ENCODE measurements at places on chromosomes 11 and 22.

GRCh38 chr11:73716153-73717056, 44.5 kb downstream of the RAB6A start:
- no peak for DNase-seq

DNA sequence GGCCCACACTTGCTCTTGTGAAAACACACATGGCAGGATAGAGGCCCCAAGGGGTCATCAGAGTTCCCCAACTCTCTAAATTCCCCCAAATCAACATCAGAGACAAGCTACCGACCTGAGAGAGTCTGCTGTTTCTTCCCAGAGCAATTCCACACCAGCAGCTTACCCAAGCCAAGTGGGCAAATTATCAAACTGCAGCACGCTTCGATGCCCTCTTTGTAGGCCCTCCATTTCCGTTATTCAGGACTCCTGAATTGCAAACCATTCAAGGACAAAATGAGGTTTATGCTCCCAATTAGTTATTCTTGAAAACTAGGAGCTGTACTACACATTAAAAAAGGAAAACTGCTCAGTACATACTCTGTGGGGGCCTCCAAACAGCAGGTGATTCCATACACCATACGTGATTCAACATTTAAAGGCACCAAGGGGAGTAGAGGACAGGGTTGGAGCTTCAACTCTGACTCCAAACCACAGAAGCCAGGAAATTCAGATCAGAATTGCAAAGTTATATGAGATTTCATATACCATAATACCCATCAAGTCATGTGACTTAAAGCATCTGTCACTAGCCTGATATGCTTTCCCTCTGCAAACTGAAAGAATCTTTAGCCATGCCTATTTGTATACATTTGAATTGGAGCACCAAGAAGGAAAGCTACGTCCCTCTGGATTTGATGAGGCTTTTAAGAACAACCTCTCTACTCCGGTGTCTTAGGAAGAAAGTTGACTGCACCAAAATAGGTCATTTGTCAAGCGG, 234.8 kb downstream of the CADM1 start:
- no peak for DNase-seq

DNA sequence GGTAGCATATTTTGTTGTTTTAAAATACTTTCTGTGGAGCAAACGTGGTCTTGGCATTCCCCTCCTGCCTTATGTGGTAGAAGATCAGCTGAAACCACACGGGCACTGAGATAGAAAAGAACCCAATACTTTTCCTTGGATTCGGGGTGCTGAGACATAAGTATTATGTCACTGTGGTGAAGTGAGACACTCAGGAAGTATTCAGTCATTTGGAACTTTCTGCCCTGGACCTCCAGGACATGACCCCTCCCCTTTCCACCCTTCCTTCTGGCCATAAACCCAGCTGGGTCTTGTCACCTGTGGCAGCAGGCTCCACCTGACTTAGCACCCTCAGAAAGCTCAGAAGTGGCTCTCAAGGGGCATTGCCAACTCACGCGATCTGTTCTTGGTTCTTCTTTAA, 123.4 kb downstream of the SWAP70 start:
- peak; percentile 31 for DNase-seq

GRCh38 chr22:43008509-43008908, 6.4 kb downstream of the PACSIN2 start:
- no peak for DNase-seq

DNA sequence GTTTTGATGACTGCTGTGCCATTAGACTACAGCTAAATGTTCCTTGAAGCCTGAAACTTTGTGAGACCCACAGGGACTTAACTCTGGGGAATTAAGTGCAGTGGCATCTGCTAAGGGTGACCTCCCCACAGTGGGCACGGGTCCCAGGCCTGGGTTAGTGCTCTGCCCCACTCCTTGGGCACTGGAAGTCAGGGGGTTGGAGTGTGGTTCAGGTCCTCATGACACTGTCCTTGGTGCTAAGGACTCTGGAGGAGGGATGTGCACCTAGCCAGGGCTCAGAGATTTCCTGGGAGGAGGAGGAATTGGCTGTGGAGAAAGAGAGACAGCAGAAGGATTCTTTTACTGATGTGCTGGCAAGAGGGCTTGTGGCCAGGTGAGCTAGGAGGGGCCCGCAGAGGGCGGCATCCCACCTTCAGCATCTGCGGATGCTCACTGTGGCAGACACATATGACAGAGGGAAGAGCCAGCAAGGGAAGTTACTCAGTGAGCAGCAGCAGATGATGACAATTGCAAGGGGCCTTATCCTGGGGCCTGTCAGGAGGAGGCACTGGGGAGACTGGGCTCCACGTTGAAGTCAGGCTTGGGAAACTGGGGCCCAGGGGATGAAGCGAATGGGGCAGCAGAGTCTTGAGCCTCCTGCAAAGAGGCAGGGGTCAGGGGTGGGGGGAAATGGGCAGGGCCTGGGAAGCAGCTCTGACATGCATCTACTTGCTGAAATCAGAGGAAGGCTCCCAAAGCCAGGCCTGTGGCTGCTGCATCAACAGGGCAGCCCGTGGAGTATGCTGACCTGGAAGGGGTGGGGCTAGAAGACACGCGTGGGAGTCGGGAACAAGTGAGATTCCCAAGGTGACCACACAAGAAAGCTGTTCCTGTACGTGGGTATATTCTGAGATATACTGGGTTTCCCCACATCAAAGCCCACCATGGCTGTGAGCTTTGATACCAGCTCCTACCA, 144.0 kb downstream of the MPPED1 start:
- DNase-seq: no peak

GRCh38 chr22:33569559-33569958, 350.7 kb downstream of the LARGE1 start:
- DNase-seq: no peak

DNA sequence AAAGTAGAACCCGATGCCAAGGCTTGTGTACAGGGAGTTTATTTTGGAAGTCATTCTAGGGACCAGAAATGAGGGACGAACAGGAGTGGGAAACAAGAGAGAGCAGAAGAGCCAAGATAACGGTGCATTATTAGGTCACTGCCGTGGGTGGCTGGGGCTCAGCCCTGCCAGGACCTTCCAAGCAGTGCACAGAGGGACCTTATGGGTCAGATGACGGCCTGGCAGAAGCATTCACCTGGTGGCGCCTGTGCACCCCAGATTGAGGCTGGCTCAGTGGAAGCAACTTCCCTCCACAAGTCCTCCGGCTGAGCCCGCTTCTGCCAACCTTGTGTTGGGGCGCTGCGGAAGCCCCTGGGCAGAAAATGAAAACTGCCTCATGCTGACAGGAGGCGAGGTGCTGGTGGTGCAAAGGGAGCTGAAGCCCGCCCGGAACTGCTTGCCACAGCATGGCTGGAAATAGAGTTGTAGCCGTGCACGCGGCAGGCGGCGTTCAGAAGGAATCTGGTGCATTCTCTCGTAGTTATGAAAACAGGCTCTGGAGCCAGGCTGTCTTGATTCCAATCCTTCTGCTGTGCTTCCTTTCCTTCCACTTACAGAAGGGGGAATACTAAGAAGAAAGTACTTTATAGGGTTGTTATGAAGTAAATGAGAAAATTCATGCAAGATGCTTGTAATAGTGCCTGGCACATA, 22.2 kb upstream of the TP53I11 start:
- DNase-seq: no peak

DNA sequence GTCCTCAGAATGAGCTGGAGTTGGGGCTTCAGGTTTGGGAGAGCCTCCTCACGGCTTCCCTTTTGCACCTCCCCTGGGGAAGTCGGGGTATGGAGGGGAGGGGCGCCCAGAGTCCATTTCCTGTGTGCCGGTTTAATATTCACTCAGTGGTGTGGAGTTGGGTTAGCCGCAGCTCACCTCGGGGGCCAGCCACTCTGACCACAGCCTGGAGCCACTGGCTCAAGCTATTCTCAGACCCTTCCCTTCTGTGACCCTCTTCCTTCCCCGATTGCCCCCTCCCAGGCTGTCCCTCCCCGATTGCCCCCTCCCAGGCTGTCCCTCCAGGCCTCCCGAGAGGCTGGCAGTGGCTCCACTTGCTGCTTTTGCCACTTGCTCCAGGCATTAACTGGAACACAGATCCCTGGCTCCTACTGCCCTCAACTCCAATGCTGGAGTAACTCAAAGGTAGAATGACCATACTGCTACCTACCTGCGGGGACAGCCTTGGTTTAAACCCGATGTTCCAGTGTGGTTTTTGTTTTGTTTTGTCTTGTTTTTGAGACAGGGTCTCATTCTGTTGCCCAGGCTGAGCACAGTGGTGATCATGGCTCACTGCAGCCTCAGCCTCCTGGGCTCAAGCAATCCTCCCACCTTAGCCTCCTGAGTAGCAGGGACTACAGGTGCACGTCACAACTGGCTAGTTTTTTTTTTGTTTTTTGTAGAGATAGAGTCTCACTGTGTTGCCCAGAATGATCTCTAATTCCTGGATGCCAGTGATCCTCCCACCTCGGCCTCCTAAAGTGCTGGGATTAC, 29.3 kb downstream of the RPUSD4 start:
- no peak for DNase-seq

- DNase-seq: no peak
Observed at GRCh38 chr22:30861688-30862552, 106.7 kb downstream of the MORC2 start.

- no peak for DNase-seq
Observed at GRCh38 chr11:10540546-10540914, 457 bp downstream of the RNF141 start.

DNA sequence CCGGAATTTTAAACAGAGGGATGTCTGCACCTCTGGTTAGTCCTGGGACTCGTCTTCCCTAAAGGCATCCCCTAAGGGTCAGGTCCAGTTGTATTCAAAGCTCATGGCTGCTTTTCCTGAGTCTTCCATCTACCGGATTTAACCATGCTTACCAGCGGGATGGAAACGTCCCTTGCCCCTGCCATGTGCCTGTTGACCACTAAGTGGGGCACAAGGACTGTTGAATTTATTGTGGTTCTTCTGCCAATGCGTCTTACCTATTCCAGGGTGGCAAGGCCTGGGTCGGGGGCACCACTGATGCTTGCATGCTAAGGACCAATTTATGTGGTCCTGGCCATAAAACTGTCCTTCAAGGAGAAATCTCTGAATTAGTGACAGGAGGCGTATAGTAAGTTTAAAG, 25.6 kb downstream of the ANKRD42 start:
- no peak for DNase-seq

DNA sequence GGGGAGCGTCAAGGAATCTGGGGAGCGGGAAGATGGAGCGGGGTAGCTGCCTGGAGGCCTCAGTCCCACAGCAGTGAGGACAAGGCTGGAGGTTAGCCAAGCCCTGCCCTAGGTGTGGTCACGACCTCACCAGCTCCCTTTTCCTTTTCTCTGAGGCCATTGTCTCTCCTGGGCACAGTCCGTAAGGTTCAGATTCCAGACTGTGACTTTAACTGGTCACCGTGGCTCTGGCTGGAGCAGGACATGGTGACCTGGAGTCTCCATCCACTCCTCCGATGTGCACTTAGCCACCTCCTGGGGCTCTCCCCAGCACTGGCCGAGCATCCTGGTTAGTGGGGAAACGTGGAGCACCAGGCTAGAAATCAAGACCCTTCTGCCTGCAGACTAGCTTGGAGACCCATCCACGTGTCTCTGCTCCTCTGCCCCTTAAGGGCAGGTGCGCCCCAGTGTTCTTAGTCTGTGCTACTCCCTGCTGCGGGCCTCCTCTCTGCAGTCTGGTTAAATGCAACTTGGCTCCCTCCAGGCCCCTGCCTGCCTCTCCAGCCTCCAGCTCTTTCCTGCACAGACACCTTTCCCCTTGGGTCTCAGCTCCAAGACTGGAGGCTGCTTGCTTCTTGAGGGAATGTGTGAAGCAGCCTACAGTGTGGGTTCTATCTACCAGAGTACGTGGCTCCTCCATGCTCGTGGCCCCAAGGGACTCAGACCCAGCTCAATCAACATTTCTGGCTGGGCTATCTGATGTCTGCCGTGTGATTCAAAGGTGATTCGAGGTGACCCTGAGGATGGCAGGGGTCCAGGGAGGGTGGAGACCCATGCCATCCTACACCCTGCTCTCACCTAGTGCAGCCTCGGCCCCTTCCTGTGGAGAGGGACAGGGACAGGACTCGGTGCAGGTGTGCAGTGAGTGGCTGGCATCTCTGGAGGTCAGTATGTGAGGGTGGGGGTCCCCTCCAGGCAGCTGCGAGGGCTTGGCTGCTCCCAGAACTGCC, 5.2 kb downstream of the SLC25A1 start:
- no peak for DNase-seq

DNA sequence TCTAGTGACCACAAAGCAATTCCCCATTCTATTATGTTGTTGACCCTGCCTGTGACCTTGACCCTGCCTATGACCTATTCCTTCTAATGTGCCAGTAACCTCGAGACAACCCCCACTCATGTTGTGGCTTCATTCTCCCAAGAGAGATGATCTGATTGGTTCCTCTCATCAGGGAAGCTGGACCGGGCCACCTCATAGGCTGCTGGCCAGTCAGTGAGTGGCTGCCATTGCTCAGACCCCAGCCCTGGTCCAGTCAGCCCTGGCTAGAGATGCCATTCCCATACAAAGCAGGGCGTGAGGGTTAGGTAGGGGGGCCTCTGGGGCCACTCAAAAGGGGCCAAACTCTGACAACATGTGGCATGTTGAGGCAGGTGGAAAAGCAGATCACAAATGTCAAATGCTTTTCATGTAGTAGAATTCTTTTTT, 11.9 kb downstream of the SLC29A2 start:
- DNase-seq: no peak

DNA sequence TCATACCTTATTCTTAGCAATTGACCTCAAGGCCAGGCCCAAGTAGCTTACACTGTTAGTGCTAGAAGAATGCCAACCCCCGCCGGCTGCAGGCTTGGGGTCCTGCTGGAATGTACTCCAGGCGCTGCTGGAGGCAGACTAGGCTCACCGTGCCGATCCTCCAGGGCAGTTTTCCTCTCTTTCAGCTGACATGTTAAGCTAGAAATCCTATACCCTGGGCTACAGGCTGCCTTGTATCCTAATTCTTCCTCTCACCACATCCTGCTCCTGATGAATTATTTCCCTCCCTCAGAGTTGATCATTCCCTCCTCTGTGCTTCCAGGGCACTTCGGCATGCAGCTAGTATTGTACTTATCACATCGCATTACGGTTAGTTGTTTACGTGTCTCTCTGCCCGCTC, 3.4 kb downstream of the SPTBN2 start:
- no peak for DNase-seq

DNA sequence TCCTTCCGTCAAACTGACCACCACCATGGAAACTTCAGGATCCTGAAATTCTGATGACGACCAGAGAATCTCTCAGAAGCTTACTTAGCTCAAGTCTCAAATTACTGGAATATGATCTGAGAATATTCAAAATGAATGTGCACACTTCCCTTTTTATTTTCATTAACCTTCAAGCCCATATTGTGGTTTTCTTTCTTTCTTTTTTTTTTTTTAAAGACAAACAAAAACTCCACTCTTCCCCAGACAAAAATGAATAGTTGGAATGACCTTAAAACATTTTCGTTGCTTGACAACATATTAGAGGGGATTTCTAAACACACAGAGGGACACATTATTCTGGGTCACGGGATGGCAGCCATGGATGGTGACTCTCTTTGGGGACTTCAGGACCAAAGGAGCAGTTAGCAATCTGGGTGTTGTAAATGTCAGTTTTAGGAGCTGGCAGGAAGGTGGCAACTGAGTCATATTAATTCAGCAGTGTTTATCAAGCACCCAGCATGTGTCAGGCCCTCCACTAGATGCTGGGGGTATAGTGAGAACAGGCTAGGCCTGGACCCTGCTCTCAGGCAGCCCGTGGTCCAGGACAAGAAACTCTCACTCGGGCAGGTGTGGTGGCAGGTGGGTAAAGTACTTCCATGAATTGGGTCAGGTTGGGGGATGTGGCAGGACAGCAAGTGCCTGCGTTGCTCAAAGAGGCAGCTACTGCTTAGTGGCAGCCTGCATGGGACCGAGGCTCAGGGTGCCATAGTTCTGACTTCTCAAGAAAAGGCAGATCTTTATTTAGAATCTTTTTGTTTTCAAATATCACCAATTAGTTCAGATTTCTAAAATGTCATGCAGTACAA, 126.1 kb downstream of the HIPK3 start:
- no peak for DNase-seq

GRCh38 chr11:35017528-35018342, 101.3 kb downstream of the PDHX start:
- DNase-seq: no peak

Data from RCC 7860 (cell line).